HFFc6 (cell line): ENCODE measurements at places on chromosomes 4 and X. TPM values are rescaled to one million over a fixed set of nuclear protein-coding genes. Genes with fewer than 3 reads are reported as not detected.

- DNase-seq: no peak
These were observed 6.1 kb downstream of the SLAIN2 start for GRCh38 chr4:48347282-48347921.

- no peak for DNase-seq
These were observed 14.3 kb downstream of the FGFR3 start for GRCh38 chr4:1807332-1807777.

GRCh38 chr4:28227764-28228163 is 1367.1 kb downstream of the STIM2 start:
- DNase-seq: no peak

- no peak for DNase-seq
These were observed 17.3 kb downstream of the TRAM1L1 start for GRCh38 chr4:117068120-117068519.

Gene TSPAN7
- not detected in 3 replicates for total RNA-seq

DNA sequence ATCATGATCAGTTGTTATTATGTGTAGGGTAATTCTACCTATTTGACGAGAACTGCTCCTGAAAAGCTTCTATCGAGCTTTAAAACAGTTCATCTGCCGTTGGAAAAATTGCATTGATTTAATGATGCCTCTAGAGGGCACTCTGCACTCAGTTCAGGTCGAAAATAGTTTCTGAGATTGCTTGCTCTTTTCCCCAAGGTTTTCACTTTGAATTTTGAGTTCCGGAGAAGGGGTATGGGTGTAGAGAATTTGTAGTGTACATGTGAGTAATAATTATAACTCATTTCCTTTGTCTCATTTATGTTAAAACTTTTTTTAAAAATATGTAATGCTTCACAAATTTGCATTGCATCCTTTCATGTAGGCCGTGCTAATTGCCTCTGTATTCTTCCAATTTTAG is 28.4 kb upstream of the TNIP3 start:
- peak; percentile 36 for DNase-seq

Gene NPNT
- total RNA-seq: not detected in 3 replicates

Gene KLKB1
- not detected in 3 replicates for total RNA-seq
